ENCODE measurements at places on chromosomes 5 and 9.
A peak's percentile ranks its signal among the peaks of the same experiment; 100 is the strongest.

DNA sequence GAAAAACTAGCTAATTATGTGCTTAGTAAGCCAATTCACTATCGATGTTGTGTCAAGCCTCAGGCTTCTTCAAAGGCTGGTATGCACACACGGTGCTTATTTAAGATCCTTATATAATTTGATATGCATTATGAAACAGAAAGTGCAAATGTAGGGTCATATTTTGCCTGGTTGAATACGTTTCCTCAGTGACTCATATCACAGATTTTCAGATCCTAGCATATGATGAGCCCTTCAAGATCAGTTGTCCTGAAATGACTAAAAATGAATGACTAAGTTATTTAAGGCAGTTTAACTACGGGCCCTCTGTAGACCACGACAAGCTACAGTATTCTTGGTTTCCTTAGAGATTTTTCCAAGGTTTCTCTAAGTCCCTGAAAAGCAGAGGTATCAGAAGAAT lies 778.3 kb downstream of the PRELID2 start:
- DNase-seq = peak; percentile 23

GRCh38 chr5:126020770-126021169 lies 402.4 kb upstream of the GRAMD2B start:
- DNase-seq = no peak

- DNase-seq = no peak
These were observed 21.6 kb downstream of the FBXW11 start for GRCh38 chr5:171984748-171985419.

- DNase-seq = no peak
These were observed 138.8 kb downstream of the TRPM6 start for GRCh38 chr9:74748966-74749365.

DNA sequence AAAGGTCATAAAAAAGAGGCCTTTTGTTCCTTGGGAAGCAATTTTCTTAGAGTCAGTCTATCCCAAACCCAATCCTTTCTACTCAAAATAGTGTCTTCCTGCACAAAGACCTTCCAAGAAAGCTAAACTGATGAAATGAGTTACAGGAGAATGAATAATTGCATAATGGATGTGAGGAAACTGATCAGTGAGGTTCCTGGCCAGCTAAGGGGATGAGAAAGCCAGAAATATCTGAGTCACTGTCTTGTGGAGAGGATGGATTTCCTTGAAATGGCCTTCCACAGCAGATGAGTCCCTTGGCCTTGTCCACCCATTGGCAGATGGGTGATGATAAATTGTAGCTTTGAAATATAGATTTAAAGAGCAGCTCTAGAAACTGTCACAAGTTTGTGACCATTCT lies 756.1 kb downstream of the DNAH5 start:
- no peak for DNase-seq

- no peak for DNase-seq
These were observed 1.2 kb downstream of the IER5L start for GRCh38 chr9:129176701-129177442.
